ENCODE measurements at places on chromosomes 3 and 15.
A peak's percentile ranks its signal among the peaks of the same experiment; 100 is the strongest.

DNA sequence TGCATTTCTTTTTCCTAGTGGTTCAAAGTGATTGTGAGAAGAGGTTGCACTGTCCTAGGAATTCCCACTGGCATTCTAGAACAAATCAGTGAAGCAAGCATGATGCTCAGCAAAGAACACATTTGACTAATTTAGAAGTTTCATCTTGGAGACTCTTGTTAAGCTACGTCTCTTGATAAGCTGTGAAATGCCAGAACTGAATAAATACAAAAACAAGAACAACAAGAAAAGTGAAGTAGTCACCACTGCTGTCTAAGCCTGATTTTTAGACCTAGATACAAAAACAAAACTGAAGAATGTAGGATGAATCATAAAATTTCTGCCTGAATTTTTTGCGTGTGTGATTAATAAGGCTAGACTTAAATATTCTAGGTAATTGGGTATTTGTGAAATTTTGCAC lies 1162.4 kb downstream of the TUSC7 start:
- DNase-seq, result peak; percentile 33

DNA sequence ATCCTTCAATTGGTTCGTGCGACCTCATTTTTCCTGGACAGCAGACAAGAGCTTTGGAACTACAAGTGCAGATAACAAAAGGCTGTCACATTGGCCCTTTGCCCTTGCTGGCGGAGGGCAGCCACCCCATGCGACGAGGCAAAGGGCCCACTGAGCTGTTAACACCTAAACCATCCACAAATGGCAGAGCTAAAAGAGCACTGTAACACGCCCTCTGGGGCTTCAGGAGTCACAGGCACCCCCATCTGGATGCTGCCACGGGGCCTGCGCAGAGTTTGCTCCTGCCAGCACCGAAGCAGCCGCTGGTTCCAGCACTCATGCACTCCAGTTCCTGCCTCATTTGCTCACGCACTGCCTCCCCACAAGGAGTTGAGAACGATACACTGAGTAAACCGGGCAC lies 524.9 kb downstream of the ZNF385D start:
- no peak for DNase-seq

GRCh38 chr3:71517271-71517791 lies 66.2 kb downstream of the FOXP1 start:
- DNase-seq, result no peak

- DNase-seq, result peak; percentile 24
Measured at GRCh38 chr15:100221471-100222348, 120.1 kb downstream of the ADAMTS17 start.

- DNase-seq, result no peak
Measured at GRCh38 chr3:99957151-99957796, 139.6 kb downstream of the CMSS1 start.

DNA sequence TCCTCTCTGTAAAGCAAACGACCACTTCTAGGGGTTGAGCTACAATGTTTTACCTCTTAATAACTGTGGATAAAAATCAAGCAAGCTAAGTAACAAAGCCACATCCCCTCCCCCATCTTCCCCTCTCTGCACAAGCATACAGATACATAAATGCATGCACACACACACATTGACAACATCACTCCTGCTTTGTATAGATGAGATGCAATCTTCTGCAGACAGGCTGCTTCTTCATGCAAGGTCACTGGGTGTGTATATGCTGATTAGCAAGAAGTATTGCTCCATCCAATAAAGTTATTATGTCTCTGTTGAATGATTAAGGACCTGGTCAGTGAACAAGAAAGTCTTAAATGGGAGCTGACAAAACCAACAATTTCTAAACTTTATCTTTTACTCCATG lies 8.8 kb upstream of the ATP11B start:
- DNase-seq, result no peak

DNA sequence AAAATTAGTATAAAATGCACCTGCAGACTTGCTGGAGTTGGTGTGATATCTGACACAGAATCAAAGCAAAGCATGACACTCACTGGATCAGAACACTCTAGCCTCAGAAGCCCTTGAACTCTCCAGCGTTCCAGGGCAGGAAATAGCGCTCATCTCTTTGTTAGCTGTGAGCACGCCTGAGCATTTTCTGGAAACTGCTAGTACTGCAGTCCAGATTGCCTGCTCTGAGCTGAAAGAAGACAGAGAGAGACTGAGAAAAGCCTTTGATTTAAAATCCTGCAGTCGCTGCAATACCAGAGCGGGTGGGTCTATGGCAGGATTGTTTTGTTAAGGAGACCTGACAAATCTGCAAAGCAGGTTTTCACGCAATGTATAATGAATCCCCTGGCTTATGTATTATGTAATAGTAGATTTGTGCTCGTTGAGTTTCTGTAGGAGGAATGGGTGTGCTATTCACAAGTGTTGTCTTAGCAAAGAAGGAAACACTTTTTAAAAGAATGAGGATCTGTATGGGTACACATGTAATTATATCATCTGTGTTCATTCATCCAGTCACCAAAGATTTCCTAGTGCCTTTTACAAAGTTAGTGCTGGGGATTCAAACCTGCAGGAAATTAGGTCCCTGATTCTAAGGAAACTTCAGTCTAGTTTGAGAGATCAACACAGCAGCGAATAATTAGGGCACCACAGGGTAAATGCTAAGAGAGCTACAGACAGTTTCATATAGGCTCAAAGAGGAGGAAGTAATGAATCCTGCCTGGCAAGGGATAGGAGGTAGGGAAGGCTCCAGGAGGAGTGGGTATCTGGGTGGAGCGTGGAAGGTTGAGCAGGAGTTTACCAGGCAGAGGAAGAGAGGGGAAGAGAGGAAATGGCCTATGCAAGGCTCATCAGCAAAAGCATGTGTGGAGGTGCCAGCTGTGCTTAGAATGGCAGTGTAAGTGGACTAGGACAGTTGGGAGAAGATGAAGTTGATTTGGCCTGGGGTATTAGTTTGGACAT lies 26.1 kb upstream of the MGLL start:
- peak; percentile 28 for DNase-seq

DNA sequence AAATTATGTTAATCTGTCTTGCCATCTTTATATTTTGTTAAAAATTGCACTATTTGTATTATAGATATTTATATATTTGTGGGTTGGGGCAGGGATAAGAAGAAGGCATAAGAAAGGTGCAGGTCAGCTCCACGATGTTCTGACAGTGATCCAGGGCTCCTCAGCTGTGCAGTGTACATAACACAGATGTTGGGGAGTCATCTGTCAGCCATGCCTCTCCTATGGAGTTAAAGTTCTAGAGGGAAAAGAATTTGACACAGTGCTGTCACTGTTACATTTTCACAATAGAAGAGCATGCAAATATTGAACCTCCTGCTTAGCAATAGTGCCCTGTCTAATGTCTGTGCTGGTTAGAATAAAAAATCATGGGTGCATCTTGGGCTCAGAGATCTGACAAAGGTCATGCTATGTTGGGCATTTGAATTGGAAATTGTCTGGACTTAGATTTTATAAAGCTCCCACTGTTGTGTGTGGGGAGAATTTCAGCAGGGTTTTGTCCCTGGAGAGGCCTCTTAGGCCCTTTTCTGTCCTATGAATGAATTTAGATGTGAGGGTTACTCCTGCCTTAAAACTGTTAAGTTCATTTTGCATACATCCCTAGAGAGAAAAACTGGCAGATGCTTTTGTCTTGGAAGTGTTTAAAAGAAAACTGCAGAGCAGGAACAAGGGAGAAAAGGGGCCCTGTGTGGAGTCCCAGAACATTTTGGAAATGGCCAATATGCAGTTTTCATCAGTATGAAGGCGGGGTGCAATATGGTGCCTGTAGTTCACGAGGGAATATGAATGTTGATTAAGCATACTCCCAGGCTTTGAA lies 20.4 kb downstream of the CDIN1 start:
- DNase-seq, result no peak

Measured in cardiac fibroblast (primary cell).